ENCODE measurements at places on chromosomes 2 and 18.

DNA sequence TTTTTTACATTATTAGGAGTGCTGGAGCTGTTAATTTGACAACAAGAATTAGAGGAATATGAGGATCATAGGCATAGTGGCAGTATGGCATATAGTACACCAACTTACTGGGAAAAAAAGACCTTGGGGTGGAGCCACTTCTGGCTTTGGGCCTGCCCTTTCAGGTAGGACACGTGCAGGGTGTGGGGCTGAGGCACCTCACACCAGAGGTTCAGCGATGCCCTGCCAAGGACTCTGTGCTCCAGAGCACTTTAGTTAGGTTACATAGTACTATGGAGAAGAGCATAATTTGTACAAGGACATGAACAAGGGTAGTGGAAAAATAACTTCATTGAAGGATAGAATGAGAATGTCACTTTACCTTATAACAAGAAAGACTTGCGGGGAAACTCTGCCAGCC, 77.1 kb upstream of the CD302 start:
- DNase-seq, result no peak

DNA sequence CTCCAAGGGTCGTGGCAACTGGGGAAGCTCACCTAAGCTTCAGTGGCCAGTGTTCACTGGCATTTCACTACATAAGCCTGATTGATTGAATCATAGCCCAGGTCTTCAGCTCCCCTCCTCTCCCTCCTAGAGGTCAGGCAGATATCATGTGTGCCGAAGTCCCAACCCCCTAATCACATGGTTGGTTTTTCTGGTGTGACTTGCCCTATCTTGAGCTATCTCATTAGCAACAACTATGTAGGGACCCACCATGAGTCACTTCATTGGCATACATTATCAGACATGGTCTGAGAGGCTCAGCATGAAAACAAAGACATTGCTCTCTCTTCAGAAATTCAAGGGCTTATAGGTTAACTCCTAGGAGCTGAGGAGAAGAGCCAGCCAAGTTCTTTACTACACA, 76.8 kb downstream of the LYPD1 start:
- no peak for DNase-seq

DNA sequence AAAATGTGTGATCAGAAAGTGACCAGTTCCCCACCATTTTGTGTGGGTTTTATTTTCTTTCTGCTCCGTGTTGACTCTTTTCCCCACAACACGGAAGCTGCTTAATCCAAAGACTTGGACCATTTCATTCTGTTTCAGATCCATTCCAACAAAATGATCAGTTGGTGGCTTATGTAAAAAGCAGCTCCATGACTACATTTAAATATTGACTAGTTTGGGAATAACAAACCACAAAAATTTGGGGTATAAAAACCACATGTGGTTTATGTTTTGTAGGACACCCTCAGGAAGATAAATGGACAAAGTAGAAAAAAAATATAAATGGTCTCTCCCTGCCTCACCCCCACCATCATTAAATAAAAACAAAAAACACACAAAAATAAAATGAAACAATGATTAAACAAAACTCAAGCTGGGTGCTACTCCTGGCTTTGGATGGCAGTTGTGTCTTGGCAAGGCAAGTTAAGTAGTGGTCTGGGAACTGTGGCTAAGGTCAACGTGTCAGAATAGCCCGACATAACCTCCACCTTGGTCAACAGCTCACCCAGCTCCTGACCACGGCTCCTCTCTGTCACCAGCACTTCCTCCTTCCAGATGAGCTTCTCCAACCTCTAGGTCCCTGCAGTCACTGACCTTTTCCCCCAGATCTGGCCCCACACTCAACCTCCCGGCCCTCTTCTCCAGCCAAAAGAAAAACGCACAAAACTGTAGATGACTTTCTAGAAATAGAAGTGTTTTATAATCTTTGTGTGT, 12.8 kb upstream of the WIPF1 start:
- no peak for DNase-seq

DNA sequence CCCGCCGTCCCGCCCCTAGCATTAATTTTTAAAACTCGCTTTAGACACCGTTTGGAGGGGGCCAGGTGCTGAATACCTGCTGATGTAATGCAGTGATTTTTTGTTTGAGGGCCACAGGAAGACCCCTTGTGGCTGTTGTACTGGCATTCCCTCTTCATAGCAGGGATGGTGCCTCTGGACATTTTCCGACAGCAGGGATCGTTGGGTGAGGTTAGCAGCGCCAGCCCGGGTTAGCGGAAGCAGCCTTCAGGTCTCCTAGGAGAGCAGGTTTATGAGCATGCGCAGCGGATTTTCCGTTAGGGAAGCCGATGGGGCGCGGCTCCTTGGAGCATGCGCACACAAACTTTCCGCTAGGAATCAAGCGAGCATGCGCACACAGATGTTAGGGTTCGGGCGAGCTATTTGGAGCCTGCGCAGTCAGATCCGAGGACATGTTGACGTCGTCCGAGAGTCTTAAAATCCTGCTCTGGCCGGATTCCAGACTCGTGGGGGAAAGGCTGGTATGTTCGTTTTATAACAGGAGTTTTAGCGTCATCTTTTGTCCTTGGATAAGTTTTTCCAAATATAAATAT, 17.2 kb upstream of the C2orf74 start:
- DNase-seq, result peak; percentile 96

GRCh38 chr2:88481691-88482336, 29.3 kb upstream of the FOXI3 start:
- peak; percentile 3 for DNase-seq

GRCh38 chr18:58362027-58362575, 266.8 kb downstream of the ALPK2 start:
- DNase-seq, result peak; percentile 95

DNA sequence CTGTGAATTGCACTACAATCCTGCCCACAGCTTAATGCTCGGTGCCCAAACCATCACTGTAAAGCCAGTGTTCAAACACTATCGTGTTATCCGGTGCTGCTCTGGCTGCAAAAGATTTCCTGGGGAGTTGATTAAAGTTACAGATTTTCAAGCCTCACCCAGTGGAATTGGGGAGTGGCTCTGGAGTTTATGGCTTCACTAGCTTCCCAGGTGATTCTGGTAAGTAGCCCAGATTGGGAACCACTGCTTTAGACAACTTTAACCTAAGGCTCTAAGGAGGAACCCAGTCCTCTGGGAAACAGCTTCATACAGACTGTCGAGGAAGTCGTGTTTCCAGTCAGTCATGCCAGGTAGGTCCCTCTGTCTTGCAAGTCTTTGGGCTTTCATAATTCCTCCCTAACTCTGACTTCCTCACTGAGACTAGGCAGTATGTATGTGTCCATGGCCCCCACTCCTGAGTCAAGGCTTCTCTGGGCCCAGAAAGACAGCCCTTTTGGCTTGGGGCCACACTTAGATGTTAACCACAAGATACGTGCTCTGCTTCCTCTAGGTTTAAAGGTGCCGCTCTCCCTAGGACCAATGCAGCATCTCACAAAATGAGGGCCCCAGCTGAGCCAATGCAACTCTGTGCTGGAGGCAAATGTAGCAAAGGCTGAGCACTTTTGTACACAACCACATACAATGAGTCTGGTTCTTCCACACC, 299.7 kb downstream of the PRKCE start:
- DNase-seq, result no peak

GRCh38 chr18:59352250-59352855, 6.7 kb downstream of the LMAN1 start:
- DNase-seq, result no peak

- no peak for DNase-seq
These were observed 123.4 kb downstream of the ANKRD30BL start for GRCh38 chr2:132038179-132038882.

- DNase-seq, result no peak
These were observed 67.1 kb downstream of the BAZ2B start for GRCh38 chr2:159549234-159549633.

DNA sequence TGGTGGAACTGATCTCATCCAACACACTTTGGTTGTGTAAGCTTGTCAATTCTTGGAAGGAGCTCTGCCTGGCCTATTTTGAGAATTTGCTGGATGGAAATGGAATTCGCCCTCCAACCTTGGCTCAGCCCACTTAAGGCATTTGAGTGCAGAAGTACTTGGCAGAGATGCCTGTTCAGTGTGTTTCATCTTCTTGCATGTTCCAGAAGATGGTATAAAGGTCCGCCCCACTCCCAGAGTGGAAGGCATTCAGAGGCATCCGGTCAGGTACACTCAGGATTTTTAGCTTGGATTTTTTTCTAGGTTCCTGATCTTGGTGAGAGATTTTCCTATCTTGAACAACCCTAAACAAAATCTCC, 61.3 kb upstream of the TXNDC2 start:
- DNase-seq, result no peak

DNA sequence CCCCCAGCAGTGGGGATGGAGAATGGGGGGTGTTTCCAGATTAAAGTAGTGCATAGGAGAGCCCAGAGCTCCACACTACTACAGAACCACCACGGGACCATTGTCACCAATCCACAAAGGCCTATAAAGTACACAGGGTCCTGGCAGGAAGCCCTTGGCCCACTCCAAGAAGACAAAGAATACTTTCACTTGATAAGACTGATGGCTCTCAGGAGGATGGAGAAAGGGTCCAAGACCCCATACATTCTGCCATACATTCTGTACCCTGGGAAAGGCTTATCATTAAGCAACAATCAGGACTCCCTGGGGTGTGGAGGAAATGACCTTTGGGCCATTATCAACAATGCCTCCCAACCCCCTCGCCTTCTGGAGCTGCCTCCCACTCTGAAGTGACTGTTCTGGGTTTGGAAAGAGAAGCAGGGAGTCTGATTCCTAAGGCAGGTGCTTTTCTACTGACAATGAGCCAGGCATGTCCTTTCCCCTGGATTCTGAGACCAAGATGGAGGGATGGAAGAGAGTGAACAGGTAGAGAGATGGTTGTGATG, 85.4 kb downstream of the XDH start:
- no peak for DNase-seq

DNA sequence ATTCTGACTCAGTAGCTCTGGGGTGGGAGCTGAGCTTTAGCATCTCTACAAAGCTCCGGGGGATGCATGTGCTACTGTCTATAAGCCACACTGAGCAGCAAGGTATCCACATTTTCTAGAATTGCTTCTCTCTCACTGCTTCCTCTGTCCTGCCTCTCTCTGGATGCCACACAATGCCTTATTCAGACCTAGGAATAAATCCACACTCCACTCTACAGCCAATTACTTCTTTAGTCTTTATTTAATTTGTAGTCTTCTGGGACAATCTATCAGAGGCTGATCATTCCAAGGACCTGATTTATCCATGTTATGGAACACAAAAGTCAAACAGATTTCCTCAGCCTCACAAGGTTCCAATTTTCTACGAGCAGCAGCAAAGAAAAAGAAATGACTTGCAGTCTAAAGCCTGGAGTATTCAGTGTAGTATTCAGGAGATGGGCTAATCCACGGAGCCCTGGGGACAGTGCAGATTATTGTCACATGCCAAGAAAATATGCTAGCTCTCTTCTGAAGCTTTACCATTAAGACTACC, 4.4 kb downstream of the BCL2 start:
- no peak for DNase-seq

- DNase-seq, result no peak
These were observed 221.6 kb downstream of the VAPA start for GRCh38 chr18:10135302-10135926.

DNA sequence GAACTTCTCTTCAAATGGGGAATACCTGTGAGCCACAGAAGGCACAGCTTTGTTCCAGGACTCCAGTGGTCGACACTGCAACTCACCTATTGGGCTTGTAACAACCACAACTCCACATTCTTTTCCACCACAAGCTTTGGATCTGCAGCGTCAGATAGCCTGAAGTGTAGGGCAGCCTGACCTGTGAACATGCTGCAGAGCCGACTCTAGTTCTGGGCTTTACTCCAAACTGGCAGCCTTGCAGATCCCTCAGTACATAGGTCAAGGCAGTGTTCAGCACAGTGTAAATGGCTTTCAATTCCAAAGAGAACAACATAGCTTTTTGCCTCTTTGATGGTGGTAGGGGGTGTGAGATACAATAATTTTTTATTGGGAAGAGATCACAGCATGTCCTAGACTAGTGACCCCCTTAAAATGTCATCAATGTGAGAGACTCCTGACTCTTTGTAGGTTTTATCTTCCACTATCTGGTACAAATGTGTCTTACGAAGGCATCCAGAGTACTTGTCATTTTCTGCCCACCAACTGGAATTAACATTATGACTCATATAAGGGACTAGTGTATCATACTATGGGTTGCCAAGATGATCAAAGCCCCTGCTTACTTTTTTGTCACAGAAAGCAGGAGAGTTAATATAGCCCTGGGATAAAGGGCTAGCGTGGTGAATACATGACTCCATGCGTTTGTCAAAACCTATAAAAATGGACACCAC, 149.8 kb downstream of the COPS8 start:
- peak; percentile 87 for DNase-seq

DNA sequence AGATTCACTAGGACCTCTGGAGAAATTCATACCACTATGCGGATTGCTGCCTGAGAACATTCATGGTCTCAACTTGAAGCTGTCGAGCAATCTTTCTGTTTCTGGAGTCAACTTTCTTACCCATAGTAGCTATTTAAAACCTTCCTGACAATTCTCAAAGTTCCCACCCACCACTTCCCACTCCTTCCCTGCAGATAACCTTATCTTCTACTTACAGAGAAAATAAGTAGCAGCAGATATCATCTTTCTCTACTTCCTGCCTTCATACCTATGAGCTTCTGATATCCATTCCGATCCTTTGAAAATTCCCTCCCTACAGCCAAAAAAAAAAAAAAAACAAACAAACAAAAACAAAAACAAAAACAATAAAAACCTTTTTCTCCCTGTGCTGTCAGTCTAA, 81.2 kb upstream of the CYRIA start:
- DNase-seq, result no peak

DNA sequence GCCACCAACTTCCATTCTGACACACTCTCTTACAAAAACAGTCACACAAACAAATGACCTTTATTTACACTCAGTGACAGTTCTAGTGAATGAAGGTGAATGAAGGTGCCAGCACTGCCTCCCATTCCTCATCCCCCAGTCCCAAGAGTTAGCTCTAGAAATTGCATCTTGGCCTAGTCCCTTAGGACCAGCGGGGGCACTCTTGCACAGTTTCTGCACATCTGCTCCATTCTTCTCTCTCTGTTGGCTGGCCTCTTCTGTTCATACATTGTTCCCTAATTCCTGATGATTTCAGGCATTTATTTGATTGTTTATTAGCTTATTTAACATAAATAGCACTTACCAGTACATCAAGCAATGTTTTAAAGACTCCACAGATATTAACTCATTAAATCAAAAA, 30.9 kb downstream of the GAREM1 start:
- DNase-seq, result peak; percentile 17

GRCh38 chr2:241114836-241115235, 12.7 kb upstream of the MTERF4 start:
- DNase-seq, result no peak

GRCh38 chr2:121567957-121568409, 37.3 kb downstream of the RNU4ATAC start:
- DNase-seq, result no peak

- DNase-seq, result peak; percentile 81
These were observed 179.3 kb downstream of the GLI2 start for GRCh38 chr2:120914839-120915521.
